ENCODE measurements at places on chromosomes 11 and 22. TPM values are rescaled to one million over a fixed set of nuclear protein-coding genes. Genes with fewer than 3 reads are reported as not detected.

DNA sequence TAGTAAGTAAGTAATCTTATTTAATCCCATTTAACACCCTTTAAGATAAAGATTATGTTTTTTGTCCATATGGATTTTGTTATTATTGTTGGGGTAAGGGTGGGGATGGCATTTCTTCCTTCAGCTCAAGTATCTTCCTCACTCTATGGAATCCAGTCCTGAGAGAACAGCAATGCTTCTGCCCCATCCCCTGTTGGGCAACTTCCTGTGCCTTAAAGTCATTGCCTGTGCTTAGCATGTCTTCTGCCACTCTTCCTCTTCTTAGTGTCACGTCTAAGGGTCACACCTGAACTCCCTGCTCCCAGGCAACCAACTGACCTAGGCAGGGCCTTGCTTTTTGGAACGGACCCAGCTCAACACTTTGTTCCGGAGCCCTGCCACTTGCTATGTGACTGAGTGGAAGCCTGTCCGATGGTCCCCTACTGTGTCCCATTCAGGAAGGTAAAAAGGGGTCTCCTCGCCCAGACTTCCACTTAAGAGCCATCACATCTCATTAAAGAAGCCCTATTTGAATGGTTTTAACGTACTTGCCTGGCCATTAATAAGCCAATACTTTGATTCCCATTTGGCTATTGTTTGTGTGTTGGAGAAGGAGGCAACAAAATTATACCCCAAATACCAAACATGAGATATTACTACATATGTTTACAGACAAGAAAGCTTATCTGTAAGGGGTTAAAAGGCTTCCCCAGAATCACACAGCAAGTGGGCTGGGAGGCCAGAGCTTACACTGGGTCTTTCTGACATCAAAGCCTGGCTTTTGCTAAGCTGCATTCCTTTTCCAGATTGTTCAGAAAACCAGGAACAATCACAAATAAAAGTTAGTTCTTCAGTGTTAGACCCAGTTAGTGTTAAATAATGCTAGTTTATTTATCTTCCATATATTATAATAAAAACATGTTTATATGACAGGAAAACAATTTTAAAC, 59.2 kb downstream of the RAB38 start:
- no peak overlapping the region for H3K4me3 ChIP-seq
- H3K27me3 ChIP-seq, result no peaks in the 10 kb centered on the region
- no peak overlapping the region for H3K27ac ChIP-seq
- H3K36me3 ChIP-seq, result no peaks in the 10 kb centered on the region
- no peak for DNase-seq
- H3K4me1 ChIP-seq, result no peaks in the 10 kb centered on the region

DNA sequence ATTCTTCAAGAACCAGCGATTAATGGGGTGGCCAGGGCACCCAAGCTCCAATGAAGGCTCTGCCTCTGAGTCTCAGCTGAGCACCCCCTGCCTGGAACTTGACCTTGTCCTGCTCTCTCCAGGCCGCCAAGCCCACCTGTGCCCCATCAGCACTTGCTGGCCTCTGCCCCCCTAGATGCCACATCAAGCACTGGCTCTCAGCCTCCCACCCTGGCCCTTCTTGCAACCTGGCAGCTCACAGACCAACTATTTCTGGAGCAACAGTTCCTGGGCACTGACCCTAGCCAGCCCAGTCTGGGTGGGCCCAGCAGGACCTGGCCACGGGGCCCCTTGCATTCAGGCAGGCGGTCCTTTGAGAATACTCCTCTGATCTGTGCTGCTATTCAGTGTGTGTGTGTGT, 98.8 kb upstream of the PITPNB start:
- DNase-seq, result no peak
- H3K4me3 ChIP-seq, result no peak overlapping the region
- no peaks in the 10 kb centered on the region for H3K36me3 ChIP-seq
- no peak overlapping the region for H3K27ac ChIP-seq
- H3K4me1 ChIP-seq, result no peaks in the 10 kb centered on the region

DNA sequence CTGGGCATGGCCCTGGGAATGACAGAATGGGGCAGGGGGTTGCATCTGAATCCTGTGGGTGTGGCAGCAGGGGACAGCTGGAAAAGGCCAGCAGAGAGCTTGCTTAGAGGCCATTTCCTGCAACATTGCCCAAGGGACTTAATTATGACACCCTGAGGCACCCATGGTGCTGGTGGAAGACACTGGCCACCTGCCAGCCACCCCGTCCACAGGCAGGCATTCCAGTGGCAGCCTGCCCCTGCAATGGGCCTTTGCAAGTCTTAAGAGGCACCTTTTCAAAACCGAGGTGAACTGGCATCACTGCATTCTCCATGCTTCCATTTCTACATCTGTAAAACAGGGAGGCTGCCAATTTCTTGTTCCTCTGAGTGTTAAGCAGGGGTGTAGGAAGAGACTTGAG, 21.6 kb upstream of the SUSD2 start:
- peaks cover 4% of the 10 kb centered on the region for H3K36me3 ChIP-seq
- no peak for DNase-seq
- H3K27me3 ChIP-seq, result no peaks in the 10 kb centered on the region
- H3K4me1 ChIP-seq, result peaks cover 73% of the 10 kb centered on the region

DNA sequence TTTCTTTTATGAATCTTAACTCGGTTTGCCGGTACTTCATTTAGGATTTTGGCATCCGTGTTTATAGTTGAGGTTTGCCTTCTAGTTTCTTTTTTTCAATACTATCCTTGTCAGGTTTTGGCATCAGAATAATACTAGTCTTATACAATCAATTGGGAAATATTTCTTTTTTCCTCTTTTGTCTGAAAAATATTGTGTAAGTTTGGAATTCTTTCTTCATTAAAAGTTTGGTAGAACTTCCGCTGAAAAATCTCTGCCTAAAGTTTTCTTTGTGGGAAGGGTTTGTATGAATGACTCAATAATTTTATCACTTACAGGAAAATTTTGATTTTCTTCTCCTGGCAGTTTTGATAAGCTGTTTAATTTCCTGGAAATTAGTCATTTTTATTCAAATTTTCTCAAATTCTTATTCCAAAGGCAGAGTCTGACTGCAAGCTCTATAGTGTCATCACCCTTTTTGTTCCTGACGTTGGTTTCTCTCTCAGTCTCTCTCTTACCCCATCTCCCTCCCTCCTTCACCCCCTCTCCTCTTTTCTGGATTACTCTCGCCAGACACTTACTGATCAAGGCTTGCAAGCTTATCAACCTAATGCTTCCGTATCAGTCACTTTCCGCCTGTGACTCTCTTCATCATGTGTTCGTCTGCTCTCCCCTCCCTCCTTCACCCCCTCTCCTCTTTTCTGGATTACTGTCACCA, 555.7 kb downstream of the TBC1D22A start:
- DNase-seq, result no peak
- H3K4me3 ChIP-seq, result no peak overlapping the region
- peaks cover 12% of the 10 kb centered on the region for H3K27me3 ChIP-seq

- peaks cover 26% of the 10 kb centered on the region for H3K4me1 ChIP-seq
- peak overlapping the region; percentile 7 for H3K27ac ChIP-seq
- no peaks in the 10 kb centered on the region for H3K36me3 ChIP-seq
- no peak for DNase-seq
- no peaks in the 10 kb centered on the region for H3K27me3 ChIP-seq
Measured at GRCh38 chr11:86152006-86152862, 83.3 kb upstream of the PICALM start.

- H3K36me3 ChIP-seq, result no peaks in the 10 kb centered on the region
- no peak overlapping the region for H3K4me3 ChIP-seq
- H3K27me3 ChIP-seq, result peaks cover 42% of the 10 kb centered on the region
Measured at GRCh38 chr11:34585735-34586487, 35.0 kb upstream of the EHF start.

- H3K27ac ChIP-seq, result no peak overlapping the region
- no peaks in the 10 kb centered on the region for H3K4me1 ChIP-seq
- no peaks in the 10 kb centered on the region for H3K36me3 ChIP-seq
Measured at GRCh38 chr22:33405194-33405593, 347.0 kb upstream of the SYN3 start.

DNA sequence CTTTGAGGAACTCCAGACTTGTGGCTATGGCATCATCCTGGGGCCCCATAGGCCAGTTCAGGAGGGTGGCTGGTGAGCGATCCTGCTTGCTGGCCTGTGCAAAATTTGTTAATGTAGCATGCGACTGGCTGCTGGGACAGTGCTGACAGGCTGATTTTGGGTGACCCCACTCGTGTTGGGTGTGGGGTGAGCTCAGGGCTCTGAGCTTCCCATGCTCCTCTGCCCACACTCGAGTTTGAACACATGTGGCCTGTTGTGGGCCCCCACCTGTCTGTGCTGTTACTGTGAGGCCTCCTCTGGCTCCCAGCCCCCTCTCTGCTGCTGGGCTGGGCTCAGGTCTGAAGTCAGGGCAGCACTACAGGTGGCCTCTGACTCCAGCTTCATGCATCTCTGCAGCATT, 64.4 kb upstream of the MYEOV start:
- no peak overlapping the region for H3K27ac ChIP-seq
- DNase-seq, result no peak
- H3K4me1 ChIP-seq, result no peaks in the 10 kb centered on the region
- H3K27me3 ChIP-seq, result peaks cover 22% of the 10 kb centered on the region

GRCh38 chr22:35912658-35913057, 116.0 kb downstream of the RBFOX2 start:
- no peak overlapping the region for H3K4me3 ChIP-seq
- H3K4me1 ChIP-seq, result peaks cover 17% of the 10 kb centered on the region
- no peaks in the 10 kb centered on the region for H3K36me3 ChIP-seq
- DNase-seq, result no peak
- H3K27ac ChIP-seq, result no peak overlapping the region

GRCh38 chr11:23644443-23644842, 784.2 kb upstream of the CCDC179 start:
- H3K36me3 ChIP-seq, result no peaks in the 10 kb centered on the region
- H3K27me3 ChIP-seq, result no peaks in the 10 kb centered on the region
- no peaks in the 10 kb centered on the region for H3K4me1 ChIP-seq
- H3K4me3 ChIP-seq, result no peak overlapping the region

TRIOBP gene
- total RNA-seq, result 20.7 TPM

ABCC8 gene
- total RNA-seq, result not detected

DNA sequence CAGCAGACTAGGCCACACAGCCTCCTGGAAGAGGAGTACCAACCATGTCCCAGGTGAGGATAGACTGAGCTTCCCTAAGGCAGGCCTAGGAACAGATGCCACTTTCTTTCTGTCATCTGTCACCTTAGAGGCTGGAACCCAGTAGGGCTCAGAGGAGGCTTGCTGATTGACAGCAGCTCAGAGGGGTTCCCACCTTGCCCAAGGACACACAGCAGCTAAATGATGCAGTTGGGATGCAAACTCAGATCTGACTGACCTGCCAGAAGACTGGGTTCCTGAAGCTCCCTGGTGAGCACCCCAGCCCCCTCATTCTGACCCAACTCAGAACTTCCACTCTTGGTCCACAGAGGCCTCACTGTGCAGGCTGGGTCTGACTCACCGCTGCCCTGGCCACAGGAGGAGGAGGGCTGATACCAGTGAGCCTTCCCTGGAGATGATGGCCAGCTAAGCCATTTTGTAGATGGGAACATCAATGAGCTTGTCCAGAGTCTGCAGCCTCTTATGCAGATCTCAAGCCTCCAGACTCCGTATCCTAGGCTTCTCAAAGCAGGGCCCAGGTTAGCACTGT, 14.0 kb downstream of the CAPN5 start:
- H3K27me3 ChIP-seq, result no peaks in the 10 kb centered on the region
- H3K36me3 ChIP-seq, result no peaks in the 10 kb centered on the region
- no peak overlapping the region for H3K4me3 ChIP-seq
- no peak for DNase-seq
- H3K4me1 ChIP-seq, result peaks cover 21% of the 10 kb centered on the region
- no peak overlapping the region for H3K27ac ChIP-seq

DNA sequence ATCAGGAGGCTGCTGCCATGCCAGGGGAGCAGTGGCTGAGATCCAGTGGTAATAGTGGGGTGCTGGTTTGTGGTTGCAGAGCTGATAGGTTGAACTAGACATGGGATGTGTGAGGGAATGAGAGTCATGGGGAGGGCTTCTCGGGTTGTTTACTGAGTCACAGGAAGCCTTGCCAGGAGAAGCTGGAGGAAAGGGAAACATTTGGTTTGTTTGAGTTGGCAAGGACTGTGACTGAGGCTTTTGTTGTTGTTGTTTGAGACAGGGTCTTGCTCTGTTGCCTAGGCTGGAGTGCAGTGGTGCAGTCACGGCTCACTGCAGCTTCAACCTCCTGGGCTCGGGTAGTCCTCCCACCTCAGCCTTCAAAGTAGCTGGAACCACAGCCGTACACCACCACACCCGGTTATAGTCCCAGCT, 49.3 kb downstream of the CABIN1 start:
- peaks cover 65% of the 10 kb centered on the region for H3K36me3 ChIP-seq
- DNase-seq, result no peak
- H3K4me1 ChIP-seq, result peaks cover 12% of the 10 kb centered on the region
- peak overlapping the region; percentile 59 for H3K27ac ChIP-seq

LIF gene
- 160 TPM for total RNA-seq

DNA sequence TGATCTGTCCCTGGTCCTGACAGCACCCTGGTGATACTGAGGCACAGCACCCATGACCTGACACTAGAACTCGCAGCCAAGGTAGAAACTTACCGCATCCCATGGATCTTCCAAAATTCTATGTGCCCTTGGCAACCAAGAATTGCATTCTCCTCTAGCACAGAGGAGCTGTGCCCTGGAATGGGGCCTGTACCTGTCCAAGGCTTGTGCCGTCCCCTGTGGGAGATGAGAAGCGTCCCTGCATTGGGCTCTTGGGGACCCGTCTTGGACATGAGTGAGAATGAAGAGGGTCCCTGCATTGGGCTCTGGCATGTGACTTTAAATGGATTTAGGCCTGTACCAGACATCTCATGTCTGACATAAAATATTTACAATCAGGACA, 67.1 kb downstream of the GGTLC2 start:
- no peak overlapping the region for H3K4me3 ChIP-seq
- no peak for DNase-seq
- H3K27ac ChIP-seq, result no peak overlapping the region
- no peaks in the 10 kb centered on the region for H3K27me3 ChIP-seq
